ENCODE measurements at places on chromosomes 1 and 21.

- no peak for DNase-seq
Observed at GRCh38 chr1:228359613-228360532, 46.8 kb downstream of the TRIM11 start.

GRCh38 chr1:201136355-201137023, 9.5 kb upstream of the ASCL5 start:
- DNase-seq, result no peak

GRCh38 chr1:20615946-20616846, 17.1 kb upstream of the PINK1 start:
- DNase-seq, result no peak

DNA sequence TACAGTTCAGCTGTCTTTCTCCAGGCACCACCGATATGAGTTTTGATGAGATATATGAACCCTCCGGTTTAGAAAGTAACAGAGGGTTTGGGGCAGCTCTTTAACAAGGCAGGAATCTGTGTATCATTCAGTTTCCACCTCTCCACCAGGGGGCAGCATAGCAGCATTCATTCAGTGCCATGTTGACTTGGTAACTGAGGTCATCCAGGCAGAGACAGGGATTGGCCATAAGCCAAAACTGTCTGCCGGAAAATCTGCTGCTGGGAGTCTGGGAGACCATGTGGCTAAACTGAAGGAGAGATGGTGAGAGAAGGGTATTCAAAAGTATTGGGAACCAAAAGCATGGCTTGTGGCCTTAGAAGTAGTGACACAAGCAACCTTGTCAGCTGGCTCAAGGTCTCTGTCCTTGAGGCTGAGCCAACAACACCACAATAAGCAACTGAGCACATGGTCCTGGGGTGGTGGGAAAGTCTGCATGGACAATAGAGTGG, 98.5 kb downstream of the LMX1A start:
- DNase-seq, result peak; percentile 47

DNA sequence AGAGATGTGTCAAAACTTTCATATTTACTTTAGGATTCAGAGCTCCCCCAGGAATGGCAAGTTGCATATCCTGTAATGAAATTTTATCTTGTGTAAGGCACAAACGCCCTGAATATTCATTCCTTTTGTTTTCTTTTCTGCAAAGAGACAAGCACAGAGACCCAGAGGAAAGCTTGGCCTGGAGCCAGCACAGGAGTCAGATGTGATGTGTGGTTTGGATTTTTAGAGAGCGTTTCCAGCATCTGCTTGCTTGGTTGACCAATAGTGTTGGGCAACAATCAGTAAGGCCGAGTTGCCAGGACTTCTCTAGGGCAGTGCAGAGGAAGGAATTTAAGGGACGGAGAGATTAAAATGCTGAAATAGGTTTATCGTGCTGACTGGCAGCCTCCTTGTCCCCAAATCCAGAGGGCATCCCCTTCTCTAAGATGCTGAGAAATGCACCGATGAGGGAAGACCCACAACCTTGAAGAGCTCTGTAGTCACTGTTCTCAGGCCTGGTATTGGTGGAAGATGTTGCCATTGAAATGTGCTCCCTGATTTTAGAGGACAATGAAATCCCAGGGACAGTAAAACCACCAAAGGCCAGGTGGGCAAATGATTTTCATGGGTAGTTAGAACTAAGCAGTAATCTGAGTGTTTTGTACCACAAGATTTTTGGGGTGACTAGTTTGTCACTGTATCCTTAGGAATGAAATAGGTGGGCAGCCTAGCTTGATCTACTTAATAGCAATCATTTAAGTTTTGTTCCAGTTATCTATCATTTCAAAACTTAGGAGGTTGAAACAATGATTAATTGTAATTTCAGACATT, 37.9 kb upstream of the RHOU start:
- DNase-seq, result peak; percentile 43

DNA sequence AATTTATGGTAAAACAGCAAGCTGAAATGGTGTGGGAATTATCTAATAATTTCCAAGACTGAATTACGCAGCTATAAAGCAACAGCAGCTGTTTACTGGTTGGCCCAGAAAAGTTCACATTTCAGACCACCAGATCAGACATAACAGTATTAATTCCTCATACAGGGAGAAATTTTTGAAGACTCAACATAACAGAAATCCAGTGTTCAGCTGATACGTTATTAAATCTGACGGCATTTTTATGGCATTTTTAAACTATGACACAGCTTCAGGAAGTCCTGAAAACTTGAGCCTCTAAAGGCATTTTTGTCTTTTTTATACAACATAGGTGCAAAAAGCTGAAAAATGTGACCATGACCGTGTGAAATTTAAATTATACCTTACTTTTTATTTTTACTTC, 91.2 kb downstream of the APP start:
- no peak for DNase-seq

DNA sequence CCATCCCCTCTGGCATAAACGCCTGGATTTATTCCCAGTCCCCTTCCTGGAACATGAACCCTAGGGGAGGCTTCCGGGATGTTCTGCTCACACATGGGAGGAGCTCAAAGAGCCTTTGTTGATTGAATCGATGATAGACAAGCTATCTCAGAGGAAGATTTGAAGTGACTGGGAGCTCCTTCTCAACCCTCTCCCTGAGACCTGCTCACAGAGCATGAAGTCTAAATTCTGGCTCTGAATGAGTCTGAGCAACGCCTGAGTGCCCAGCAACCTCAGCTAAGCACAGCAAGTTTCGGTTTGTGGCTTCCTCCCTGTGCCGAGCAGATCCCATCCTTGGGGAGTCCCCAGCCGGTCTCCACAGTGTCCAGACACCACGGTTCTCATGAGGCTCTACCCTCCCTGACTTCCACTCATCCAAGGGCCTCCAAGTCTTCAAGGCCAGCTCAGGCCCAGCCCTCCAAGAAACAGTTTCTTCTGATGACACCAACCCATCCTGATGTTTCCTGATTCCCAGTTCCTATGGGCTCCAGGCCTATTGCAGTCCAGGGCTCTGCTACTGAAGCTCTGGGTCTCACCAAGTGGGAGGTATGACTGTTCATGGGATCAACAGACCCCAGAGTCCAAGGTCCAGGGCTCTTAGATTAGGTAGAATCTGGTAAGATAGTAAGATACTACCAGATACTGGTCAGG, 190.8 kb downstream of the DYRK1A start:
- DNase-seq, result no peak

DNA sequence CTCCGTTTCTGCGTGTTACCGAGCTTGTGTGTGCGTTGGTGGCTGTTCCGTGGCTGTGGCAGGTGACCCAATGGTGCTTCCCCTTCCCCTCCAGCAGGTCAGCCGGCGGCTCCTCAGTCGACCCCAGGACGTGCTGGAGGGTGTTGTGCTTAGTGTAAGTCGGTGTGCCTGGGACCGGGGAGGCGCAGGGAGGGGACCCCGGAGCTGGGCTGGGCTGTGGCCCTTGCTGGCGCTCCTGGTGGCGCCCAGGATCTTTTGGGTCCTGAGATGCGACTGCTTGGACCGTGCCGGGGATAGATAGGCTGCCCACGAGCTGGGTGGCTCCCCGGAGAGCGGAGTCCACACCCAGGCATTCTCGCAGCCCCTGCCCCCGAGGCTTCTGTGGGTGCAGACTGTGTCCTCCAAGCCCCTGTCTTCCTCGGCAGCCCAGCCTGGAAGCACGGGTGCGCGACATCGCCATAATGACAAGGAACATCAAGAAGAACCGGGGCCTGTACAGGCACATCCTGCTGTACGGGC, 5.9 kb downstream of the ATAD3C start:
- no peak for DNase-seq

DNA sequence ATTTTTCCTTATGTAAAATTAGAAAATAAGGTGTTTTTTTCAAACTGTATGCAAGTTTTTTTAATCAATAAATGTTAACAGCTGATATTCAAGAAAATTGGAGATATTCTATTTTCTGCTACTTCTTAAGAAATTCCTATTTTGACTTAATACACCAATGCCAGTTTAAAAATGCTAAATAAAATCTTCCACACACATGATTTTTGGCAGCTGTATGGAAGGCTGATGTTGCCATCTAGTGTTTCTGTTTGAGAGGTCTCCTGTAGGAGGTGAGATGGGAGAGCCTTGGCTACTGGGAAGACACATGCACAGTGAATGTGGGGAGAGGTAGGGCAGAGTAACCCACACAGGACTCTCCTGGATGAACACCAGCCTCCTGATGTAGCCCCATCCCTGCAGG, 29.2 kb upstream of the OR2B11 start:
- DNase-seq, result peak; percentile 31

DNA sequence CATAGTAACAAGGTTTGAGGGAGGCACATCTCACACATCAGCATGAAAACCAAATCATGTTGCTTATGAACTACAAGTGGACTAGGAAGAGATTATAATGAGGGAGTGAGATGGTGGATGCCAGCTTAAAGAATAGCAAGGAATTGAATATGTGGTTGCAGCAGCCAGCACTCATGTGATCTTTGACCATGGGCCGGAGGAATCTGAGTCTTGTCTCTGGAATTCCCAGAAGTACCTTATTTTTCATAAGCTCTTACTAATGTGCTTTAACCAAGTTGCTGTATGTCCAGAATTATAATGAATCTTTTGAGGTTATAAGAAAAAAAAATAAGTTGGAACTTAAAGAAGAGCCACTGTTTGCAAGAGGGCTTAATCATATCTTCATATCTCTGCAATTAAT, 97.0 kb downstream of the DISP1 start:
- DNase-seq, result no peak

- DNase-seq, result peak; percentile 65
Observed at GRCh38 chr1:20711285-20712214, 6.3 kb downstream of the KIF17 start.

DNA sequence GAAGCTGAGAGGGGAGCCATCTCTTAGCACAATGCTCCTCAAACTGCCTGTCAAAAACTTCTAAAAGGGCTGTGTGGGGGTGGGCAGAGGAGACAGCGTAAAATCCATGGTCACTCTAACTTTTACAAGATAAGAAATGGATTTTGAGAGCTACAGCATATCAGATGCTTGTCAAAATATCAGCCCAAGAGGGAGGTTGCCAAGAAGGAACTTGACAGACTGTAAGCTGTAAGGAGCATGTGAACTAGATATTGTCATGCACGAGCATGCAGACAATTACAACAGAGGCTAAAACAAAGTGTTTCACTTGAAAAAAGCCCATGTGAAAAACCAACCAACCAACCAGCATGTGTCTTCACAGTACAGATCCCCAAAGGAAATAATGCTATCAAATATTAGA, 107.3 kb upstream of the B3GALT2 start:
- no peak for DNase-seq

DNA sequence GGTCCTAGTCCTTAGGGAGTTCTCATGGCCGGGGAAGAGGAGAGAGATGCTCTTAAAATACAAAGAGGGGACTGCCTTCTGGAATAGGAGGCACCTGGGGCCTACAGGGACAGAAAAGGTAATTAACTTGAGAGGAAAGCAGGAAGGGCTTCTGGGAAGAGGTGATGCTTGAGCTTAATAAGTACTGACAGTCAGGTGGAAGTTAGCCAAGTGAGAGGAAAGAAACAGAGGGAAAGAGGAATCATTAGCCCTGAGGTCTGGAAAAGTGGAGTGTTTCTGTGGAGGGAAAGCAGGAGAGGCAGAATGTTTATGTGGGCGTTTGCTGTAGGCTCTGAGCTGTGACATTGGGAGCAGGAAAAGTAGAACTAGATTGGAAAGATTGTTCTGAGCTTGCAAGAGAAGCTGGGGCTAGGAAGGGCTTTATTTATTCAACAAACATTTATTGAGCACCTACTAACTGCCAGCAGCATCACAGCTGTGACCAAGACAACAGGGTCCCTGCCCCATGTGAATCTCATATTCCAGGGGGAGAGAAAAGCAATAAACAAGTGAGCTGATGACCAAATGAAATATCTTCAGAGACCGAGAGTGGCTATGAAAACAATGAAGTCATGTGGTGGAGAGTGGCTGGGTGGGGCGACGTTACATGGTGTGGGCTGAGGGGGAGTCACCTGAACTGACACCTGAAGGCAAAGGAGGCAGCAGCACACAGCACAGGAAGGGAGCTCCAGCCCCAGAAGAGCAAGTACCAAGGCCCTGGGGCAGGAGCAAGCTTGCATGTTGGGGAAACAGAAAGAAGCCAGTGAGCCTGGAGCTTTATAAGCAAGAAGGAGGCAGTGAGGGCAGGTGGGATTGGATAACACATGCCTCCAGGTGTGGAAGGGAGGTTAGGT, 4.4 kb upstream of the FNDC5 start:
- DNase-seq, result no peak

DNA sequence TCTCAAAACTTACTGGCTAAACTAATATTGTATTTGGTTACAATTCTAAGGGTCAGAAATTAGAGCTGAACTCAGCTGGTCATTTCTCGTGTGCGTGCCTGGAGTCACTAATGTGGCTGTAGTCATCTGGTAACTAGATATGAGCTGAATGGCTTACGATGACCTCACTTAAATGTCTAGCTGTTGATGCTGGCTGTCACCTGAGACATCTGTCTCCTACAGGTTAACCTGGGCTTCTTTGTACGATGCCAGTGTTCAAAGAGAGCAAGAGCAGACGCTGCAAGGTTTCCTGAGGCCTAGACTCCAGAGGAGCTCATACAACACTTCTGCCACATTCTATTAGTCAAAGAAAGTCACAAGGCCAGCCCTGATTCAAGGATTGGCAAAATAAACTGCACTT, 17.1 kb upstream of the ALG6 start:
- DNase-seq, result no peak

DNA sequence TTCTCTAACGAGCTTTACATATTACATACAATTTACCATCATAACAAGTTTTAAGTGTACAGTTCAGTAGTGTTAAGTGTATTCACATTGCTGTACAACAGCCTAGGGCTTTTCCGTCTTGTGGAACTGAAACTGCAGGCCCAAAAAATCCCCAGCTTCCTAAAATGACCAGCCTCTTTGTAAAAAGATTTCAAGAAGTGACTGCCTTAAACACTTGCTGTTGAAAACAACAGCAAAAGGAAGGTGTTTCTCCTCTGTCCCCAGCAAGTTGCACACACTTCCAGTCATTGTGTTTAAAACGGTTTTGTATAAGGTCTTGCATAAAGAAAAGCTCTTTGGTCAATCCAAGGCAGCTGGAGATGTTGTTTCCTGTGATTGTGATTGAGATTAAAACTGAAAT, 16.0 kb upstream of the GBP1 start:
- DNase-seq, result no peak

GRCh38 chr1:184973272-184974055, 844 bp downstream of the NIBAN1 start:
- DNase-seq, result peak; percentile 30

GRCh38 chr1:18707696-18708257, 77.1 kb downstream of the PAX7 start:
- DNase-seq, result no peak

All from head of caudate nucleus (tissue), 42 donors.